ENCODE measurements at places on chromosomes 1 and 21.

GRCh38 chr21:28731700-28732321, 260.9 kb downstream of the LTN1 start:
- no peak for DNase-seq

DNA sequence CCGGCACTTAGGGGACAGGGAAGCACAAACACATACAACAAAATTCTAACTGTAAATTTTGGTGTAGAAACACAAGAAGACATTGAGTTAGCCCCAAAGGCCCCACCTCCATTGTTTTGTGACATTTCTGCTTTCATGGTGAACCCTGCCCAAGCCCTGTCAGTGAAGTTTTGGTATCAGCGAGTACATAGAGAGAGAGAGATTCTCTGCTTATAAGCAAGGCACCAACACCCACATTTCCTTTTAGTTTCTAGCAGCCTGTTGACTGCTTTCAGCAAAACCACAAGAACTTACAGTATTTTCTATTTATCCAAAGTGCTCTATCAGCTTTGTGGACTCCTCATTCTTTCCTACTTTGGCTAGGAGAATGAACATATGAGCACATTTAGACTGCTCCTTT, 24.0 kb downstream of the ZNF124 start:
- DNase-seq = no peak

DNA sequence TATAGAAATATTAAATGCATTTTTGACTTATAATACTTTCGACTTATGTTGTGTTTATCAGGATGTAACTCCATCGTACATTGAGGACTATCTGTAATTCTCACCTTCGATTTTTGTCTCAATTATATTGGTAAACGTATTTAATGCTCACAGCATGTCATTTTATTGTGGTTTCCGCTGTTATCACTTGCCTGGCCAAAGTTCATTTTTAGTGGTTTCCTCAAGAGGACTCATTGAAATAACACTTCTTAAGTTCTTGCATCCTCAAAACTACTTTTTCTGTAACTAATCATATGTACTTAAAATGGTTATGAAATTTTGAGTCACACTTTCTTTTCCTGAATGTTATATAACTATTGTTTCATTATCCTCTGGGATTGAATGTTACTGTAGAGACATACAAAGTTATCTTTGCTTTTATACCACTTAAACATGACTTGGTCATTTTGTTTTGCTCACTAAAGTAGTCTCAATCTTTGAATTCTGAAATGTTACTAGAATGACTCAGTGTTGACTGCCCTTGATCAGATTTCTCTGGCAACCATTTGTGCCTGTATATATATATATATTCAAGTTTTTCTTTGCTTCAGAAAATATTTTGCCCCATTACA, 289.6 kb upstream of the PROX1 start:
- DNase-seq = no peak

DNA sequence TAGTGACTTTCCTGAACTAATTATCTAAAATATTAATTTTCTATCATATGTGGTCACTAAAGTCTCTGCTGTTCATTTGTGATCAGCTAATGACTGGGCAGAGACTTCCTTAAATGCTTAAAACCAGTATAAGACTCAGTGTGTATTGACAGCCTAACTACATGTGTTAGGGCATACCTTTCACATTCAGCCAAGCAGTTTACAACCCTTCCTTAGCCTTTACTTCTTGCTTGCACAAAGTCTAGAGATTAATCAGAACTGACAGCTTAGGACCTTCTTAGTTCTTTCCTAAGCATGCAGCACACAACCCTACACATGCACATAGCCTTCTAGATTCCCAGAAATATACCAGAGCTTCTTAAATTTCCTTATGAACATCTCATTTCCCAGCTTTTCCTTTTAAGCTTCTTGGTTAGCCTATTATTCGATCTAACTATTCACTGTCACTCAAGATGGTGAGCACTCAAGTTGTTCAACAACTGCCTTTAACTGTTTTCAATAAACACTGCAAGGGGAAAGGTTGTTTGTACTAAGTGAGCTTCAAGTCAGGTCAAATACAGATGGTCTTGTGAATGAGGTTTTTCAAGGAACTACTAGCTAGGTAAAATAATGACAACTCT, 13.4 kb downstream of the EYA3 start:
- DNase-seq = peak; percentile 22

GRCh38 chr21:40422896-40423635, 423.9 kb downstream of the DSCAM start:
- no peak for DNase-seq

DNA sequence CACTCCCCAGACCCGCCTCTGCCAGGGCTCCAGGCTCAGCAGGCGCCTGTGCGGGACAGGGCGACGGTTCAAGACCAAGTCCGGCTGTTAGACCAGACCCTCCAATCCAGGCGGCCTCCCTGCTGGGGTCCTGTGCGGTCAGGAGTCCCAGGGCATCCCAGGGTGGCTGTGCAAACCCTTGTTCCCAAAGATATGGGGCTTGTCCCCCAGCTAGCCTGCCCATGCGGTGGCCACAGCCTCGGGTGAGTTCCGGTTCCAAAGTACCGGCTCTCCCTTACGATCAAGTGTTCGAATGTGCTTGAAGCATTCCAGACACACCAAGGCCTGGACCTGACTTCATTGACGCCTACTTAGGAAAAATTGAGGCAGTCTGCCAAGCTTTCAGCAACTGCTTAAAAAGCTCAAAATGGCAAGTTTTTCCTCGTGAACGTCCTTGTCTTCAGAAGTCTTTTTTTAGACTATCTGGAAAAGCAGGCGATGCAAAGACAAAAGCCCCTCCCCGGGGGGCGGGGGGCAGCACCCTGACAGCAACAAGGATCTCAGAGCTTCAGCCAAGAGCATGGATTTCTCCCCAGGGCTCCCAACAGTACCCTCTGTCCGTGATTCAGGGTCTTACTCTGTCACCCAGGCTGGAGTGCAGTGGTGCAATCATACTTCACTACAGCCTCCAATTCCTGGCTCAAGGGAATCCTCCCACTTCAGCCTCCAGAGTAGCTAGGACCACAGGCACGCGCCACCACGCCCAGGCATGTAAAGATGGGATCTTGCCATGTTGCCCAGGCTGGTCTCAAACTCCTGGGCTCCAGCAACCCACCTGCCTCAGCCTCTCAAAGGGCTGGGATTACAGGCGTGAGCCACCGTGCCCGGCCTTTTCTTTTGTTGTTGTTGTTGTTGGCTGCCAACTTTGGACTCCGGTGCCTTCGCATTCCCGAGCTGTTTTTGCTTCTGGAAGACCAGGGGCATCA, 2.3 kb downstream of the FAAP20 start:
- no peak for DNase-seq

All from eye (tissue), 1 donor.